ENCODE measurements at places on chromosomes 3 and 15.

DNA sequence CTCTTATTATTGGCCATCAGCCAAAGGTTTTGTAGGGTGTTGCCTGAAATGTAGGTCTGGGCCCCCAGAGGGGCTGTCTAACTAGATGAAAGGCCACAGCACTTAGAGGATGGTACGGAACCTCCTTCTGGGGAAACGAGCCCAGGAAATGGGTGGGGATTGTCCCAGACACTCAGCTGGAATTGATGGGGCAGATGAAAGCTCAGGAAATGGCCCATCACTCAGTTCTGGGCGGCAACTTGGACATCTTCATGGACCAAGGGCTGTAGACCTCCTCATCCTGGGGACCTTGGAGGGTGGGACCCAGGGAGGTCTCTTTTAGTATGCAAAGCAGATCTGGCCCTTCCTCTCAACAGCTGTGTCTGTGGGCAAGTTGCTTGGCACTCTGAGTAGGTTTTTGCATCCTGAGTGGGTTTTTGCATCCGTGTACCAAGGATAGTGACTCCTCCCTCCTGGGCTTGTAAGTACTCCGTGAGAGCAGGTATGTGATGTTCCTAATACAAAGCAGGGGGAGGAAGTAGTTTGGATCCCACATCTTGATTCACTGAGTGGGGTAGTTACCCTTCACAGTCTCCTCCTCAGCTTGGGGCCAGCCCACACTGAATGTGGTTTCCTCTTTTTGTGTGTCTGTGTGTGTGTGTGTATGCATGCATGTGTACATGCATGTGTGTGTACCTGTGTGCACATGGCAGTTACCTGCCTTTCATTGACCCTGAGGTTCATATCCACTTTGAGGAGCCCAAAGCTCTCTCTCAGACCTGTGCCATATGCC is 292.0 kb downstream of the RPLP1 start:
- no peak for DNase-seq

- DNase-seq, result no peak
Measured at GRCh38 chr15:55714064-55714463, 28.9 kb downstream of the PRTG start.

- no peak for DNase-seq
Measured at GRCh38 chr3:78917536-78917935, 850.3 kb downstream of the ROBO1 start.

DNA sequence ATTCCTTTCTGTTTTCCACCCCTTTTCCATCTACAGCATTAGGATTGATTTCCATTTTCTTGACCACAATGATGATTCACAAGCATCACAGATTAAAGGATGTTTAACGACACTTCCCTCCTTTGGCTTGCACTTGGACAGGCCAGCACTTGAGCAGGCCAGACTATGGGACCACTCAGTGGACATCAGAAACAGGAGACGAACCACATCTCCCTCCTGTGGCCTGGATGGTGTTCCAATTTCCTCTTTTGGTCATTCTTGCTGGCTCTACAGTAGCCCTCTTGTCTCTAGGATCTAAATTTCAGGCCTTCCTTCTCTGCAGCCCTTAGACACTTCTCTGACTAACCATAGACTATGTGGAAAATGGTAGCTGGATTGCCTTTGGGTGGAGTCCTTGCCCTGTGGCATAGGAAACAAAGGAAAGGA is 78.8 kb upstream of the BOC start:
- no peak for DNase-seq

DNA sequence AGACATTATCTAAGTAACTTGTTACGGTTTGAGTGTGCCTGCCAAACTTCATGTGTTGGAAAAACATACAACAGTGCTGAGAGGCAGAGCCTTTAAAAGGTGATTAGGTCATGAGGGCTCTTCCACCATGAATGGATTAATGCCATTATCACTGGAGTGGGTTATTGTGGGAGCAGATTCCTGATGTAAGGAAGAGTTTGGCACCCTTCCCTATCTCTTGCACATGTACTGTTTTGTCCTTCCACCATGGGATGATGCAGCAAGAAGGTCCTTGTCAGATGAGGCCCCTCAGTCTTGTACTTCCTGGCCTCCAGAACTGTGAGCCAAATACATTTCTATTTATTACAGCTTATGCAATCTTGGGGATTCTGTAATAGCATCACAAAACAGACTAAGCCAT is 413.9 kb downstream of the EPHA3 start:
- no peak for DNase-seq

DNA sequence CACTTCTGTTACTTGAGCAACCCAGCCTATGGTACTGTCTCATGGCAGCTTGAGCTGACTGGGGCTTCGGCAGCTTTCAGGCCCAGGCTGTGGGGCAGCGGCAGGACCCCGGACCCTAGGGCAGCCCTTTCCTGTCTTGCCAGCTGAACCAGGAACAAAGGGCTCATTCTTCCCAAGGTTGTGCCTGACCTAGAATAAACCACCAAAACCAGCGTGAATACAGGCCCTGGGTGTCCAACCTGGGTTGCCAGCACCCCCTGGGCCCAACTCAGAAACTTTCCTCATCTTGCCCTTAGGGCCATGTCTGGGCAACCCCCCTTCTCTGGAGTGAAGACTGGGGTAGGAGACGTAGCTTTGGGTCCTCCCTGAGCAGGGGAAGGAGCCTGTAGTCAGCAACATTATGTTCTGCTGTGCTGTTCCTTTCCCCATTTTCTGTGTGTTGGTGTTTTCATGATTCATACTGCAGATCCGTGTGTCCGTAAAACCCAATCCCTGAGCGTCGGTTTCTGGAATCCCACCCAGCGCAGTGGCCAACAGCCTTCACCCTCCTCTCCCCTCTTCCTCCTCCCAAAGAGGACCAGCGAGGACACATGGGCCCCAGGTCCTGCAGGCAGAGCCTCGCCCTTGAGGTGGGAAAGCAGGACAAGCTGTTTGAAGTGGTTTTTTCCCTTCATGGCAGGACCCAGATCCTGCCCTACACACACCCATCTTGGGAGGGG is 33.5 kb downstream of the TKT start:
- no peak for DNase-seq

GRCh38 chr15:46251903-46252302 is 617.1 kb downstream of the SQOR start:
- no peak for DNase-seq

- DNase-seq, result no peak
Measured at GRCh38 chr3:15500107-15500724, 21.3 kb downstream of the COLQ start.

DNA sequence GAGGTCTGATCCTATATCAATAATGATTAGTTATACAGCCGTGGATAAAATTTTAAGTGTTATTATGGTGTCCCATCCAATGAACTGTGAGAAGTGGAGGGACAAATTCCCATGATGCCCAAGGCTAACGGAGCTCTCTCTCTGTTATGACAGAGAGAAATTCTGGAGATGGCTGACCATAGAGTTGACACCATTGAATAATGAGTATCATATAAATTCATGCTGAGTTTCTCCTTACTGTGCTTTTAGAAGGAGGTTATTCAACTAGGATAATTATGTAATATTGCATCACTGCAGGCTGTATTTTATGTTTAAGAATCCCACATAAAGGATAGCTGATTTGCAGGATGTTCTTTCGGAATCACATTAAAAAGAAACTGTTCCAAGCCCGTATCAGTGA is 82.9 kb downstream of the PYDC2 start:
- no peak for DNase-seq

DNA sequence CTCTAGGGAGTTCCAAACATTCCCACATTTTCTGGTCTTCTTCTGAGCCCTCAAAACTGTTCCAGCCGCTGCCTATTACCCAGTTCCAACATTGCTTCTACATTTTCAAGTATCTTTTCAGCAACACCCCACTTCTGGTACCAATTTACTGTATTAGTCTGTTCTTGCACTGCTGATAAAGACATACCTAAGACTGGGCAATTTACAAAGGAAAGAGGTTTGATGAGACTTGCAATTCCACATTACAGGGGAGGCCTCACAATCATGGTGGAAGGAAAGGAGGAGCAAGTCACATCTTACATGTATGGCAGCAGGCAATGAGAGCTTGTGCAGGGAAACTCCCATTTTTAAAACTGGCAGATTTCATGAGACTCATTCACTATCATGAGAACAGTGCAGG is 629.1 kb upstream of the NR2F2 start:
- DNase-seq, result no peak

GRCh38 chr15:61489571-61489970 is 260.5 kb upstream of the RORA start:
- no peak for DNase-seq

DNA sequence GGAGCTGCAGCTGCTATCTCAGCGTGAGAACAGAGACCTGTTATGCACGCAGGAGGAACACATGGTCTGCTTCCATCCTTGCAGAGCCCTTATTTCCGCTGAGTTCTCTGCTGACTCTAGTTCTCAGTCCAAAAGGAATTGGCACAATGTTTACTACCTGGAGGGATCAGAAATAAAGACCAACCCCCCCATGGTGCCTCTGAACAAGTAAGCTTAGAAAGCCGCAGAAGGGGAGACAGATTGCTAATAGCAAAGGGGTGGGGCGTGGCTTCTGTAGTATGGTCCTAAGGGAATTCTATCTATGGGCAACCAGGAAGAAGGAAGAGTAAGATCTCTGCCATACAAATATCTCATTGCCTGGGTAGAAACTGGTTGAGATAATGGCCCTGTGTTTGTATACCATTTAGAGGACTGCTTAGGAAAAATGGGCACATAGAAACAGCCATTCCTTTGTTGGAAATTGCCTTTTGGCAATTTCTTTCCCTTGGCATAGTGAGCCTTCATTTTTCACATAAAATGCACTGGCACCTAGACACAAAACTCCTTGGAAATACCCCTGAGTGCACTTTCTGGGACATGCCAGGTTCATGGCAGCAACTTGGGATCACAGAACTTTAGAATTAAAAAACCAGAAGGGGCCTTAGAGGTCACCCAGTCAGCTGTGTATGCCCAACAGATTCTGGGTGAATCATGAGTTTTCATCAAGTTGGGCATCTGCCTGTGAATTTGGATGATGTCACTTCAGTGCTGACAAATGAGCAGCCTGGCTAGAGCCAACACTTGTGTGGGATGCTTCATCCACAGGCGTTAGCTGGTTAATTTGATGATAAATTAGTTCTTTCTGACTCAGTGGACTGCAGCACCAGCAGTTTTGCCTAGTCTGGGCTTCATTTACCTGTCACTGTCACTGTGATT is 57.4 kb upstream of the STXBP5L start:
- no peak for DNase-seq

GRCh38 chr15:88711806-88712205 is 73.0 kb downstream of the ISG20 start:
- DNase-seq, result no peak

- DNase-seq, result no peak
Measured at GRCh38 chr3:195001261-195001660, 269.7 kb downstream of the XXYLT1 start.

DNA sequence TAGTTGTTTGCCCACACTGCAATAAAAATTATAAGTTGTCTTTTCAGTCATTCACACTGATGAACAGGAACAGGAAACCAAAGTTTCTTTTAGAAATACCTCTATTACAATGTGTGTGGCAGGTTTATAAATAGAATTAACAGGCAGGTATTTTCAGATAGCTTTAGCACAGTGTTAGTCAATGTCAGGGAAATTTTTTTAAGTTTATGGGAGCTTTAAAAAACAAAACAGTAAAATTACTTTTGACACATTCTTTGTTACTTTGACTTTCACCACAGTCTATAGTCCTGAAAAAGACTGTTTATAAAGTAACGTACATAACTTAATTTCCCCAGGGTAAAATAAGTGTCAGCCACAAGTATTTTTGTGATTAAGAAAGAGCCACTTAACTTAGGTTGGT is 38.1 kb downstream of the SERPINI1 start:
- DNase-seq, result no peak

- DNase-seq, result no peak
Measured at GRCh38 chr15:71250936-71251583, 135.8 kb downstream of the THSD4 start.

GRCh38 chr3:32383136-32383711 is 8.4 kb upstream of the CMTM7 start:
- DNase-seq, result no peak

DNA sequence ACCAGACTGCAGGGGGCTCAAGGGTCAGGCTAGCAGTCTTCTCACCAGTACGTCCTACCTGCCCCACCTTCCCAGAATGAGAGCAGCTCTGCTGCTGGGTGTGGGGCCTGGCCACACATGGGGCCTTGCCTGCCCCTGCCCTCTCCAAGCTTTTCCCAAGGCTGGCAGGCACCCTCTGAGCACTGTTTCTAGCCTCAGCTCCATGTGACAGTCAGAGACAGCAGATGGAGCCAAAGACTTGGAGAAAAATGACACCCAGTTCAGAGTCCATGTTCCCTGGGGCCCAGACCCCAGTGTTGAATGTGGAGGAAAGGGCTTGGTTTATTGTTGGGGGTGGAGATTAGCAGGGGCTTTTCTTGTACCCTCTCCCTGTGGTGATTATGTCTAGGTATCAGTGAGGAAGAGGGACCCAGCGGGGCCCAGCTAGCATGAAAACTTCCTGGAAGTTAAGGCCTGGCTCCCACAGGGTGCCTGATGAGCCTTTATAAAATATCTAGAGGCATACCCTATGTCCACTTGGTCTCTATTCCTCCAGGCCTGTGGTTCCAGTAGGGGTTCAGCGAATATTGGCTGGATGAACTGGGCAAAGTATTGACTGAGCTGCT is 153.8 kb downstream of the EEFSEC start:
- no peak for DNase-seq

DNA sequence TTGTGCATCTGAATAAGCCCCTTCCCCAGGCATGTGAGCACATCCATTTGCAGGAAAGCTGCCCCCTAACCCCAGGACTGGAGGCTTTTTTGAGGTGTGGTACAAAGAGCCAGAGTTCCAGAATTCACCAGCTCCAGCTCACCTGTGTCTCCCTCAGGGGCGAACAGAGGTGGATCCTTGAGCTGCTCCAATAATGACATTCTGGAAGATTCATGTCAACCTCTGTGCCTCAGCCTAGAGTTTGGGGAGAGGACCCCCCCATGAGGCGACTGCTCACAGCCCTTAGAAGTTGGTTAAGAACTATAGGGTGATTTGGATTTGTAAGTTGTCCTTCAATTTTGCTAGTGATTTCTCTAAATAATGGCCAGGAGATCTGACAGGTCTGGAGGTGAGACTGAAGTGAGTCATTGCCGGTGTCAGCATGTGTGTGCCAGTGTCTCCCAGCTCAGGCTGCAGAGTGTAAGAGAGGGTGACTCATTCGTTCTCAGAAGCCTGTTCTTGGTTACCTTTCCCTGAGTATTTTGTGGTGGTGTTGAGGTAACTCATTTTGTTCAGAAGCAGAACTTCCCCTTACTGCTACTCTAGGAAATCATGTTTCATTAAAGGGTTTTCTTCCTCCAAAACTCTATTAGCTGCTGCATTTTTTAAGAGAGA is 136.9 kb upstream of the TOPAZ1 start:
- no peak for DNase-seq

DNA sequence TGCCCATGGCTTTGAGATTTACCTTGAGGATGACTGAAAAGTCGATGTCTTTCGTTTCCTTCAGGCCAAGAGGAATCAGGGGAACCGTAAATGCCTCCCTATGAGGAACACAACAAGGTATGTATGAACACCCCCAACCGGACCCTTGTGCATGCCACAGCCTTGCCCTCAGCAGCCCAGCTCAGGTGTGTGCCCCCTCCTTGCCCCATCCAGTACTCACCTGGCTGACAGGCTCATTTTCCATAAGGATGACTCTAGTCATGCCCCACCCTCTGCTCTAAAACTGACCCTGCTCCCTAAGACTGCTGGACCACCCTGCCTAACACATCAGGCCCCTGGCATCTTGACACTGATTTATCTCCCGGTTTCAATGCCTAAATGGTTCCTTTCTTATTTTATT is 270.0 kb downstream of the GOLGA6L6 start:
- no peak for DNase-seq

GRCh38 chr15:24823473-24823872 is 131.3 kb upstream of the SNRPN start:
- no peak for DNase-seq

GRCh38 chr15:87454860-87455259 is 801.7 kb downstream of the NTRK3 start:
- no peak for DNase-seq

GRCh38 chr3:151436675-151437446 is 24.0 kb downstream of the IGSF10 start:
- DNase-seq, result no peak
